ENCODE measurements at places on chromosomes 1 and 21. TPM values are rescaled to one million over a fixed set of nuclear protein-coding genes. Genes with fewer than 3 reads are reported as not detected.
A peak's percentile ranks its signal among the peaks of the same experiment; 100 is the strongest.

The KIF21B gene
- polyA plus RNA-seq: 3.2 TPM

The DIO1 gene
- 7.1 TPM for polyA plus RNA-seq

The UROD gene
- 107 TPM for polyA plus RNA-seq

The MKNK1 gene
- polyA plus RNA-seq: 42.0 TPM

The TNNT2 gene
- 56.1 TPM for polyA plus RNA-seq

The SAMD11 gene
- 89.8 TPM for polyA plus RNA-seq

The ETV3L gene
- polyA plus RNA-seq: not detected

The EXO1 gene
- polyA plus RNA-seq: 14.2 TPM

DNA sequence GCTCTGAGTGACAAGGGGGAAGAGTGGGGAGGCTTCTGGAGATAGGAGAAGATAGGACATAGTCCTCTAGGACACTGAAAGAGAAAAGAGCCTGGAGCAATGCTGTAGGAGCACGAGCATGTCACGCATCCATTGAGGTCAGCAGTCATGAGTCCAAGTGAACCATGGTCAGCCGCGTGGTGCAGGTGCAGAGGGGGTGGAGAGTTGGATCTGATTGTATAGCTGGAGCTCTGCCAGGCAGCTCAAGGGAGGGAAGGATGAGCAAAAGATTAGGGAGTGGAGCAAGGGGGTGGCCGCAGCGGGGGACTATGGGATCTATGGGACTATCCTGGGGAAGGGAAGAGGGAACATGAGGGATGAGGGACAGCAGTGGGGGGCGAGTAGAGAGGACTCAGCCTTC lies 14.0 kb downstream of the PADI1 start:
- no peak for DNase-seq

DNA sequence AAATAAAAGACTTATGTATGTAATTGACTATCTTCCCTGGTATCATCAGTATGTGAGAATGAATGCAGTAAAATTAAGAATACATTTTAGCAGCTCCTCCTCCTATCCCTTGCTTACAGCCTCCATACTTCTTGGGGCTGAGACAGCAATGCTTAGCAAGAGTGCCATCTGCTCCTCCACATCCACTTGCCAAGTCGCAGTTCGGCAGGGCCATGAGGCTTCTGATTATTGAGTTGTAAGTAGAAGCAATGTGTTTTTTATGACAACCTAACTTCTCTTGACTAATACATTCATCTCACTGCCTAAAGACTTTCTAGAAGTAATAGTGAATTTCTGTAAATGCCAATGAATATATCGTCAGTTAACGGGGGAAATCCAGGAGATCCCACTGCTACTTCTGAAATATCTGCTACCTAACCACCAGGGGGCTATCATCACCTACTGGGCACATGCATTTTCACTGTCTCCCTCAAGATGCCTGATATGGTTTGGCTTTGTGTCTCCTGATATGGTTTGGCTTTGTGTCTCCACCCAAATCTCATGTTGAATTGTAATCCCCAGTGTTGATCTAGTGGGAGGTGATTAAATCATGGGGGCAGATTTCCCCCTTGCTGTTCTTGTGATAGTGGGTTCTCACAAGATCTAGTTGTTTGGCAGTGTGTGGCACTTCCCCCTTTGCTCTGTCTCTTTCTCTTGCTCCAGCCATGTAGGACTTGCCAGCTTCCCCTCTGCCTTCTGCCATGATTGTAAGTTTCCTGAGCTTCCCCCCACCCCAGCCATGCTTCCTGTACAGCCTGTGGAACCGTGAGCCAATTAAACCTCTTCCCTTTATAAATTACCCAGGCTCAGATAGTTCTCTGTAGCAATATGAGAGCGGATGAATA lies 59.6 kb downstream of the EXTL2 start:
- no peak for DNase-seq

- DNase-seq: no peak
These were observed 19.8 kb downstream of the NRIP1 start for GRCh38 chr21:15045017-15045416.

- no peak for DNase-seq
These were observed 941 bp upstream of the IFI16 start for GRCh38 chr1:159008744-159009188.

DNA sequence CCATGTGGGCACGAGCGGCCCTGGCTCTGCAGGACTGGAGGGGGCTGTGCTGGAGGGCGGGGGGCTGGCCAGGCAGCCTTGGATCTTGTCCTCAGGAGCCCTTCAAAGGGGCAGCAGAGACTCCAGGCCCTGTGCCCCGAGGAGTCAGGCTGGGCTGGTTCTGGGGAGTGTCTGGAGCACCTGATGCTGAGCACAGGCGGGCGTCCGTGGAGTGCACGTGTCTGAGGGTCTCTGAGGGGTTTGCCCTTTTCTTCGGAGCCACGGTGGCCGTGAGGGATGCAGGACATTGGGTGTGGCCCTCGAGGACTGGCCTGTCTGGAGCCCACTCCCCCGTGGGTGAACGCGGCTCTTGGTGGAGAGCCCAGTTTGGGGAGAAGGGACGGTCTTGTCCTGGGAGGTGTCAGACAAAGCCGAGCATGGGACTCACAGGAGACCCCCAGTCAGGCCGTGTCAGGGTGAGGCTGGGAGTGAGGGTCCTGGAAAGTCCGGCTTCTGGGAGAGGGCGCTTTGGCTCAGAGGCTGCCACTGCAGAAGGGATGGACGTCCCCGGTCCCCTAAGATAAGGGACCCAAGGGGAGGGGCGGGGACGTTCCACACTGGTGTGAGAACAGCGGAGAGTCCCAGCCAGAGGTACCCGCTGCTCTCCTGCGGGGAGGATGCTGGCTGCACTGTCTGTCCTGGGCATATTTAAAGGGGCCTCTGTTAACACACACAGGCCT lies 60.8 kb downstream of the COL18A1 start:
- no peak for DNase-seq

GRCh38 chr1:109369167-109369746 lies 28.5 kb downstream of the SORT1 start:
- no peak for DNase-seq

- no peak for DNase-seq
These were observed 882 bp upstream of the FCAMR start for GRCh38 chr1:206971029-206971655.

GRCh38 chr1:17095141-17095540 lies 24.1 kb downstream of the PADI2 start:
- DNase-seq: no peak

GRCh38 chr1:26340047-26340481 lies 13.9 kb downstream of the CRYBG2 start:
- DNase-seq: no peak

DNA sequence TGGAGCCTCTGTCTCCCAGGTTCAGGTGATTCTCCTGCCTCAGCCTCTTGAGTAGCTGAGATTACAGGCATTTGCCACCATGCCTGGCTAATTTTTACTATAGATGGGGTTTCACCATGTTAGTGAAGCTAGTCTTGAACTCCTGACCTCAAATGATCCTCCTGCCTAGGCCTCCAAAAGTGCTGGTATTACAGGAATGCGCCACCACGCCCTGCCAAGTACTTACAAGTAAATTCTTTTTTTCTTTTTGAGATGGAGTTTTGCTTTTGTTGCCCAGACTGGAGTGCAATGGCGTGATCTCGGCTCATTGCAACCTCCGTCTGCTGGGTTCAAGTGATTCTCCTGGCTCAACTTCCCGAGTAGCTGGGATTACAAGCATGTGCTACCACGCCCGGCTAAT lies 42.5 kb downstream of the RPRD2 start:
- no peak for DNase-seq

DNA sequence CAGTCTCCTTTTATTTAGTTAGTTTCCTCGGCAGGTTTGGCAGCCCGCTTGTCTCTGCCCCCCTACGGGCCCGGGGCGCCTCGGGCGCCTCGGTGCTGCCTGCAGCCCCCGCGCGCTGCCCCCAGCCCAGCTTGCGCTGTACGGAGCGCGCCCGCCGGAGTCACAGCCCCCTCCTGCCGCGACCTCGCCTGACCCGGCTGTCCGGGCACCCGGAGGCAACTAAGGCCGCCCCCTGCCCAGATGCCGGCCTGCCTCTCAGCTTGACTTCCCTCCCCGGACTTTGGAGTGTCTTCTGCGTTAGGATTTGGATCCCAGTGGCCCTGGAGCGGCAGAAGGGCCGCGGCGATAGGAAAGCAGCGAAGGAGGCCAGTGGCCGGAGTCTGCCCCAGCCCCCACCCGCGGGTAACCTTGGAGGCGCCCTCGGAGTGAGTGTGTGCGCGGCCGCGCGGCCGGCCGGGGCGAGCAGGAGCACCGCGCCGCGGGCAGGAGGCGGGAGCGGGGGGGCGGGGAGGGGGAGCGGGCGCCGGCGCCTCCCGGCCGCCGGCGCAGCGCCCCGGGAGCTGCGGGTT lies 7.6 kb downstream of the CDKN2C start:
- no peak for DNase-seq

- DNase-seq: no peak
These were observed 192.4 kb downstream of the TGFBR3 start for GRCh38 chr1:91693557-91693956.

- DNase-seq: no peak
These were observed 65.4 kb downstream of the PLEKHA6 start for GRCh38 chr1:204294357-204294756.

GRCh38 chr1:154446292-154446691 lies 41.1 kb downstream of the IL6R start:
- DNase-seq: no peak

GRCh38 chr1:41535716-41536115 lies 51.2 kb upstream of the EDN2 start:
- DNase-seq: no peak

DNA sequence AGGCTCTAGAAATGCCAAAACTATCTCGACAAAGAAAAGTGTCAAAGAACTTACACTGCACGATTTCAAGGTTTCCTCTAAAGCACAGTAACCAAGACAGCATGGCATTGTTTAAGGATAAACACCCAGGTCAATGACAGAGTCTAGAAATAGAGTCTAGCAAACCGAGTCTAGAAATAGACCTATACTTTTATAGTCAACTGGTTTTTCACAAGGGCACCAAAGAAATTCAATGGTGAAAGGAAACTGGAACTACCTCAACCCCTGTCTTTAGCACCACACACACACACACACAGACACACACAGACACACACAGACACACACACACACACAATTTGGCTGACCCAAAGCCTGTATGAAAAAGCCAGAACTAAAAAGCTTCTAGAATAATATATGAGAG lies 67.1 kb upstream of the PGBD5 start:
- no peak for DNase-seq

GRCh38 chr1:115233598-115233997 lies 104.5 kb downstream of the NGF start:
- DNase-seq: no peak

- no peak for DNase-seq
These were observed 146.6 kb downstream of the KCNJ6 start for GRCh38 chr21:37769656-37770055.

GRCh38 chr21:35170244-35170643 lies 121.1 kb upstream of the RUNX1 start:
- peak; percentile 8 for DNase-seq

- no peak for DNase-seq
These were observed 207.0 kb downstream of the PTPRC start for GRCh38 chr1:198845851-198846250.

GRCh38 chr1:11342621-11343032 lies 69.6 kb downstream of the UBIAD1 start:
- peak; percentile 63 for DNase-seq

DNA sequence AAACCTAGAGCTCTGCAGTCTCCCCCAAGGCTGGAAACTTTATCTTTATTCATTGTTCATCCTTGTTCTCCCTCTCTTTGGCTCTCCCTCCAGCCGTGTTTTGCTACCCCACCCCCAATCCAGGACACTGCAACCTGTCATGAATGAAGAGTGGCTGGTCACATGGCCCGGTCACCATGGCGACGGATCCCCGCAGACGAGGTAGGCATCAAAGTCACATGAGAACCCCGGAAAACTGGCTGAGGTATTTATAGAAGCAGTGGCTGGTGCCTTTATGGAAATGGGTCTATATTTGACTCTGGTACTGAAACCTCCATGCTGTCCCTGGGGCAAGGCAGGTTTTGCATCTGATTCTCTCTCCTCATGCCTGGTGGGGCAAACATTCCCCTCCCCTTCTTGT lies 13.4 kb upstream of the SLC6A17 start:
- no peak for DNase-seq

- DNase-seq: no peak
These were observed 84.2 kb downstream of the CDC7 start for GRCh38 chr1:91584878-91585277.

Measured in renal pelvis (tissue), 12 donors.